ENCODE measurements at places on chromosomes 1 and 21.

- DNase-seq = no peak
These were observed 14.5 kb upstream of the MX1 start for GRCh38 chr21:41411449-41412089.

DNA sequence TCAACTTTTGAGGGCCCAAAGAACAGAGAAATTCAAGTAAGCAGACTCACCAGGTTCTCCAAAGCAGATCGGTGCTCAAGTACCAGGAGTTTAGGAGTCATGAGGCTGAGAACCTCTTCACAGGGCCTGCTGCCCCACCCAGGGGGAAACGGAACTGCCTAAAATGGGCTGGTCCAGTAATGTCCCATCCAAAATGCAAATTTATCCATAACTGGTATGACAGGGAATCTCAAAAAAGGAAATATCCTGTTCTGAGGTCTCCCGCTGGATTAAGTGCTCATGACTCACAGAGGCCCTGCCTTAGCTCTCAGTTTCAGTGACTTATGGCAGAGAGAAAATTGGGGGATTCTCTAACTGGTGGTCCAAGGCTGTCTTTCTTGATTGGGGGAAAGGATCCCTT, 9.3 kb downstream of the SPRR2G start:
- DNase-seq = no peak

GRCh38 chr1:100793659-100794058, 74.1 kb downstream of the VCAM1 start:
- no peak for DNase-seq

DNA sequence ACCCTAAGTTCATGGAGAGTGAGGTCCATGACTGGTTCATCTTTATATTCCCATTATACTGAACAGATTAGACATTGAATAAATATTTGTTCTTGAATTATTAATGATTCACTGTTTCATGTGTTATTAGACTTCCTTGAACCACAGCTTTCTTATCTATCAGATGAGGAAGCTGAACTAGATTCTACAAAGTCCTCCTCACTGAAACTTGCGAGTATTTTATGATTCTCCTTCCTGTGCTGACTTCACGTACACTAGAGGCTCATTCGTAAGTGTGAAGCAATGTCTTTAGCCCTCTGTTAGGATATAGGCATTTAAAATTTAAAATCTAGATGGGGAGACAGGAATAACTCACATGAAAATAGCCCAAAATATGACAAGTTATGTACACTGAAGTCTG, 95.6 kb upstream of the IRF2BP2 start:
- no peak for DNase-seq

GRCh38 chr1:36881541-36881940, 152.8 kb downstream of the GRIK3 start:
- DNase-seq = no peak

DNA sequence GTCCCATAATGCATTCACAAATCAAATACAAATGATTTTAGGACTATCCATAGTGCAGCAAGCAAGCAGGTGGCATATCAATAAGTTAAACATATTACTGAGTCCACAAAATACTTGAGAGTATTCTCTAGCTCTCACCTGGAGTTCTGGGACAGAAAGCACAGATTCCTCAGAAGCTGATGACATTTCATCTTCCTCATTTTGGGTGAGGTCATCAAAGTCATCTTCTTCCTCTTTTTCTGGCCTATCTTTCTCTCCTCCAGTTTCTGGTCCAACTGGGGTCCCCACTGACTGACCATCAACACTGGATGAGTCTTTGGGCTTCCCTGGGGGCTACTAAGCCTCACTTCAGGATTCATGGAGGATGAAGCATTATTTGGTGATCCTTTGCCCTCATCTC, 38.9 kb downstream of the YY1AP1 start:
- DNase-seq = no peak

DNA sequence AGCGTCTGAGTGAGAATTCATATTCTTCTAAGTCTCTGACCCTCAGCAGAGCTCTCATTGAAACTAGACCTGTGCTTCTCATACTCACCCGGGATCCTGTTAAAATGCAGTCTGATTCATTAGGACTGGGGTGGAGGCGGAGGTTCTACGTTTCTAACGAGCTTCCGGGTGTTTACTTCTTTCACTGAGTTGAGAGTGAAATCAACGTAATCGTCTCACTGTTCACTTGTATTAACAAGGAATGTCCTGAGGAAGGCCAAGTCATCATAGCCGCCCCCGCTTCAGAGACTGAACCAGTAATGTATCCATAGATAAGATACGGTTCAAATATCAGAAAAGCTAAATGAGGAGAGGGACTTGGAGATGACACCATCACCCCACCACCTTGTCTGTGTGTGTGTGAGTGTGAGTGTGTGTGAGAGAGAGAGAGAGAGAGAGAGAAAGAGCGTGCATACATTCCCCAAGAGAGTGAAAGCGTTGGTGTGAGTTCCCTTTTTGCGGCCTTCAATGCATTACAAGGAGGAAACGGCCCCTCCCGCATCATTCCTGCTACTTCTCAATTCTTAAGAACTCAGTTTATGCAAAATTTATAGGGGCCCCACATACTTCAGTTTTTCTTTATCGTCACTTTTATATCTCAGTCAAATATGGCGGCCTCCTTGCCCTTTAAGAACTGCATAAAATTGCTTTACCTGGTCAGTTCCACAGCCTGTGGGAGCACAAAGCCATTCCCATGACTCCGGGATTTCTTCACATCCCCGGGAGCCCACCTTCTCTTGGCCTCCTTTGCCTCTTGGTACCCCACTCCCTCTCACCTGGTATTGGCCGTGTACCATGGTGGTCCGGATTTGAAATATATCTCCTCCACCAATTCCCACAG, 19.8 kb downstream of the KMO start:
- no peak for DNase-seq

- no peak for DNase-seq
These were observed 111.7 kb downstream of the NMNAT2 start for GRCh38 chr1:183306317-183307042.

- no peak for DNase-seq
These were observed 21.3 kb upstream of the PGBD2 start for GRCh38 chr1:248884632-248885295.

- DNase-seq = no peak
These were observed 486.3 kb downstream of the TTLL7 start for GRCh38 chr1:83512373-83513193.

GRCh38 chr1:207763091-207763490, 11.2 kb downstream of the CD46 start:
- no peak for DNase-seq

DNA sequence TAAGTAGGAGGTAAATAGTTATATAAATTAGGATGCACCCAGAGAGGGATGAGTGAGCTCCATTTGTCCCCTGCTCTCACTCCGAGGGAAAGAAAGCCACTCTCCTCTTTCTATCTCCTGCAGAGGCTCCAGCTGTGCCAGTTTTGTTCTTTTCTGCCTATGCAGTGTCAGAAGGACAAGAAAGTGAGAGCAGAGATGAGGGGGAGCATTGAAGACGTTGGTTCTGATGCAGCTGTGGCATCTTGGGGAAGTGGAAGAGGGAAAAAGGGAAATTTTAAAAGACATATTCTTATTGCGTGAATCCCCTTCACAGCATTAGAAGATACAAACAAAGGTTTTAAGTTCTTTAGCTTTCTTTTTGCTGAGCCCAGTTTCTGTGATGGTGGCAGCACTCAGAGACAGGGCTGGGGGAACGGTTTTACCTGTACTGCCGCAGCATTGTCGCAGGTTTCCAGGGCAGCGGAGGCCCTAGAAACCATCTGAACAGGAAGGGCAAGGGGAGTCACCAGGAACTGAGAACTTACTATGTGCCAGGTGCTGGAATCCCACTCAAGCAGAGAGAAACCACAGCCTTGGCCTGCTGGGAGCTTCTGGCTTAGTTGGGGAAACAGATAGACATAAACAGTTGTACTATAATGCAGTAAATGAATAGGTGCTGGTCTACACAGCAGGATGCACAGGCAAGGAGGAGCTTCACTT, 44.9 kb upstream of the USP24 start:
- DNase-seq = no peak

GRCh38 chr1:112866151-112866550, 89.8 kb downstream of the SLC16A1 start:
- DNase-seq = no peak
